C1 segment of cervical spinal cord (tissue), 14 donors: ENCODE measurements at places on chromosomes 5 and 9.
A peak's percentile ranks its signal among the peaks of the same experiment; 100 is the strongest.

- DNase-seq, result no peak
These were observed 591.5 kb downstream of the RAB3C start for GRCh38 chr5:59174248-59174844.

- no peak for DNase-seq
These were observed 25.8 kb downstream of the AFAP1L1 start for GRCh38 chr5:149297340-149298025.

DNA sequence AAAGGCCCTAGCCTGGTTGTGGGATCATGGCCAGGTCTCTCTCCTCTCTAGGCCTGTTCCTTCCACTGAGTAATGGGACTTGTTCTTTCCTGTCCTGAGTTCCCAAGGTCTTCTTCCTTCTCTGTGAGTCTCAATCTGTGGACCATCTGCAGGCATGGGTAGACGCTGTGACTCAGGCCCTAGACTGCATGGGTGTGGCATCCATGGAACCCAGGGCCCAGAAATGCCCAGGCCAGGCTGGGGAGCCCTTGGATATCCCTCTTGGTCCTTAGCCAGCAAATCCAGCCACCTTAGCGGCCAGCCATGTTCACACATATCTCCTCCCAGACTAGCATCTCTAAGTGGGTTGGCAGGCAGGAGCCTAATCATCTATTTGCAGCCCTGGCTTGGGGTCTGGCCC lies 2.3 kb upstream of the ACSL6 start:
- DNase-seq, result no peak

GRCh38 chr5:59198365-59198764 lies 615.5 kb downstream of the RAB3C start:
- no peak for DNase-seq

- no peak for DNase-seq
These were observed 49.8 kb downstream of the ROR2 start for GRCh38 chr9:91900055-91900796.

DNA sequence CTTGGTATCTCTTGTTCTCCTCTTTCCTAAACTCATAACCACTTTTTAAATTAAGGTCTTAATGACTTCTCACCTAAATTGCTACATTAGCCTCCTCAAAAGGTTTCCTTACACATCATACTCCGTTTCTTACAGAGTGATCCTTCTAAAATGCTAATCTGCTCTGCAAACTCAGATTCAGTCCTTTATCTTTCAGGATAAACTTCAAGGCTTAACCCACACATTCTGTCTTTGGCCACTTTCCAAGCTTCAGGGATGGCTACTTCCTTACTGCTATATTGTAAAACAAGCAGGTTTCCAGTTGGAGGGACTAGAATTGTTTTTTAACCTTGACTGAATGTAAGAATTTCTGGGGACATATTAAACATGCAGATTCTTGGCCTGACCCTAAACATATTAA lies 105.5 kb upstream of the CHD1 start:
- DNase-seq, result no peak

DNA sequence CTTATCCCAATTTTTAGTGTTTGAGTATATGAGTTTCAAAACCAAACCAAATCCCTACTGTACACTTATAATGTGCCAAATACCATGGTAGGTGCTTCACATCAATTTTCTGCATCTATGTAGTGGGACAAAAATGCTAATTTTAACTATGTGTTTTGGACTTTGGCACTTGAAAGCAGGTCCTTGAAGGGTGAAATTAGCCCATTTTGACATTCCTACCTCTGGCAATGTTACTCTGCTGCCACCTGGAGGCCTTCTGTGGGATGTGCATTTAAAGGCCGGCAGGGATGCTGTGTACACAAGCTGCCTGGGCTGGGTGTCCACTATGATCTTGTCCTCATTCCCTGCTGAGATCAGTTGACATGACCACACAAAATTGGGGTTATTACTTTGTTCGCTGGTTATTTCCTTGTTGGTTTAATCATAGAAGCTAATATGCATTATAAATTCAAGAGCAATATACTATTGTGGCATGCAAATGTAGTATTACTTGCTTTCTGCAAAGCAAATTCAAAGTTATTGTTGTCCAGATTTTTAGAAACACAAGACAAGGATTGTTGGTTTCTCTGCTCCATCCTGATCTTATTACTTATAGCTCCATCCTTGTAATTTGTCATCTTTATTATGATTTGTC lies 166.8 kb downstream of the ARHGEF28 start:
- peak; percentile 57 for DNase-seq

DNA sequence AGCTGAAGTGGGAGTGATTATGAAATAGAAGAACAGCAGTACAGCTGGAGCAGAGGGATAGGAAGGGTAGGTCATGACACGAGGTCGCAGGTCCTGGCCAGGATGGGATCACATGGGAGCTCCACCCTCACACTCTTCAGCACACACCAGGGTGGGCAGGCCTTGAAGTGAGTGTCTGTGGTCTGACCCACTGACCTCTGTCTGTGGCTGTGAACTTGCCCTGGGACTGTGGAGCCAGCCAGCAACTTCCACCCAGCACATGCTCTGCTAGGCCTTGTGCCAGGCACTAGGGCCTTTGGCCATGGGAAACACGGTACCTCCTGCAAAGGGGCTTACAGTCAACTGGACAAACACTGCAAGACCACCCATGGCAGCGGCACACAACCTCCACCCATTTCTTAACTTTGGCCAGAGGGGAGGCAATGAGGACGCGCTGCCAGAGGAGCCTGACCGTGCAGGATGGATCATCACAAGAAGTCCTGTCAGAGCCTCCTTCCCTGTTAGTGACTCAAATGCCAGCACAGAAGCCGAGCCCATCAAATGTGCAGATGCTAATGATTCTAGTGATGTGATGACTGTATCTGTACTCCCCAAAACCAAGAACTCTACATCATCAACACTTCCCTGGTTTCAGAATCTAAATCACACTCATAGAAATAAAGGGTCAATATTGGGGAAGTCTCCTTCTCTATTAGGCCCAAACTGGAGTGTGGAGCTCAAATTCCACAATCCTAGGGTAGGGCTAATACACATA lies 113.6 kb downstream of the DPYSL3 start:
- DNase-seq, result no peak

- no peak for DNase-seq
These were observed 1949.0 kb upstream of the WWC1 start for GRCh38 chr5:166342402-166342801.

DNA sequence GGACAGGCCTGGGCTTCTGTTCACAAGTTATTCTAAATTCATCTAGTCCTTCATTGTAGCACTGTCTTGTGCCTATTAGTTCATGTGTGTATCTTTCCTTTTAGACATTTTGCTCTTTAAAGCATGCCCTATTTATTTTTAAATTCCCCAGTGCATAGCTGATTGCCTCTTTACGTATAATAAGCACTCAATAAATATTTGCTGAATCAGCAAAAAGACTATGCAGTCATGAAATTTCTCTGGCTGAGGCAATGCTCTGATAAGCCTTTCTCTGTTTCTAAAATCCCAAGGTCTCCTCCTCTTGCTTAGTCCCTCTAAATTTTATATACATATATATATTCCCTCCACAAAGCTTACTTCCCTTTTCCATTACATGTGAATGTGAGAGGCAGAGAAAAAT lies 315.9 kb upstream of the PCSK5 start:
- DNase-seq, result no peak

GRCh38 chr5:531101-531748 lies 7.0 kb upstream of the SLC9A3 start:
- DNase-seq, result no peak

DNA sequence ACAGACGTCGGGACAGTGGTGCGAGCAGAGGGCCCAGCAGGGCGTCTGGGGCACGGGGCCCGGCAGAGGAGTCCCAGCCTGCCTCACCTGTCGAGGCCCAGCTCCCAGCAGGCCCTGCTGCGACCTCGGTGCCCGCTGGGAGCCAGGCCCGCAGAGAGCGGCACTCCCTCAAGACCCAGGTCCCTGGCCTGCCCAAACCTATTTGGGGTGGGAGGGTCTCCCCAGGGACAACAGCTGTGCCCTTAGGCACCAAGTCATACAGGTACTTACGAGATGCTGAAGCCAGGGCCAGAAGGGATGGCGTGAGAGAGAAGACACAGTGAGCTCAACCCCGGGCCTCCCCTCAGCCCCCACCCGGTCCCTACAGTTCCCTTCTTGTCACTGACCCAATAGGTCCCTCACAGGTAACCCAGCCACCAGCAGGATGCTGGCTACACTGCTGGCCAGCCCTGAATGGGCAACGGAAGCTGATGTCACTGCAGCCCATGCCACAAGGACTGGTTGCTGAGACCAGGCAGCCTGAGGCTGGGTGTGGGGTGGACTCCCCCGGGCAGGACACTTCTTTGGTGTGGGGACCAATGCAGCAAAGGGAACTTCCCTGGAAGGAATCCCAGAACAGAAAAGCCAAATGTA lies 3.7 kb downstream of the NSMF start:
- DNase-seq, result no peak
